Activated T-cell treated with anti-CD3 and anti-CD28 coated beads, Interleukin-2, amount 50 U/mL, for 48 hours (primary cell): ENCODE measurements at places on chromosomes 2 and 18.

DNA sequence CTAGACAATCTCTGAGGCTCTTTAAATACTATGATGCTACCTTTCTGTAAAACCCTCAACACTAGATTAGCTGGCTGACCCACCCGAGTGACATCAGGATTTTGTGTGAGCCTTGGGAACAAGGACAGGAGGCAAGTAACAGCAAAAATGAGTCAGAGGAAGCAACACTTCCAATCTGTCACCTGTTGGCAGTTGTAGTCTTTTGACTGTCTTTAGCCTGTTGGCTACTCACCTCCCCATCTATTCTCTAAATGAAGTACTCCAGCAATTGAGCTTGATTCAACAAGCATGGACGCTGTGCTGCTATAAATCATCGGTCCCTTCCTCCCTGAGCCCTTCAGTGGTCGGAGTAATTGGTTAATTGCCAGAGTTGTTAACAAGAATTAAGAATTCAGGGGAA lies 898.7 kb downstream of the BCL11A start:
- DNase-seq = no peak

DNA sequence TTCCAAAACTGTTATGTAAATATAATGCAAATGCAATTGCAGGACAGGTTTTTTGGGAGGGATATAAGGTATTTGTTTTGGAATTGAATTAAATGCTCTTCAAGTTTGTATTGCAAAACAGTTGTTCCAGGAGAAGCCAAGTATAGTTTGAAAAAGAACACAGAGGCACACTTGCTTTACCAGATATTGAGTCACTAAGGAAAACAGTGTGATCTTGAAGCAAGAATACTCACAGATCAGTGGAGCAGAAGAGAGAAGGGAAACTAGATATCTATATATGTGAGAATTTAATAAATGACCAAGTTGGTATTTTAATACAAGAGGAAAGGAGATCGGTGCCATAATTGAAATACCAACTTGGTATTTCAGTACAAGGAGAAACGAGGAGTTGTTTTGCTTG lies 178.9 kb downstream of the CAPN13 start:
- no peak for DNase-seq

- DNase-seq = no peak
These were observed 258.5 kb downstream of the PTGR3 start for GRCh38 chr18:74950479-74950878.

- DNase-seq = no peak
These were observed 847.6 kb upstream of the CELF4 start for GRCh38 chr18:38413193-38413592.

- no peak for DNase-seq
These were observed 16.9 kb downstream of the NT5DC4 start for GRCh38 chr2:112737542-112738232.

DNA sequence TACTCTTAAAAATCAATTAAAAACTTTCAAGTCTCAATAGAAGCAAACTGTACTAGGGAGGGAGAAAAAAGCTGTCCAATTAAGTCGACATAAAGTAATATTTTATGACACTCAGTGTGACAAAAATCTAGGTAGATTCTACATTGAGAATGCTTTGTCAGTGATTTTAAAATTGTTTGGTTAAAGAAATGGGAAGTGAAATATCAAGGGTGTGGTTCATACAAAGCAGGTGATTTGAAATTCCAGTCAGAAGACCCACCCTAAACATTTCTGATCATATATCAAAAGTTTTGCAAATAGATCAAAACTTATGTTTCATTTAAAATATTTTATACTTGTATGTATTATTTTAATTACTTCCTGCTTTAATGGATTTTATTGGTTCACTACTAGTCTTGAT lies 338.9 kb upstream of the DCC start:
- DNase-seq = no peak

DNA sequence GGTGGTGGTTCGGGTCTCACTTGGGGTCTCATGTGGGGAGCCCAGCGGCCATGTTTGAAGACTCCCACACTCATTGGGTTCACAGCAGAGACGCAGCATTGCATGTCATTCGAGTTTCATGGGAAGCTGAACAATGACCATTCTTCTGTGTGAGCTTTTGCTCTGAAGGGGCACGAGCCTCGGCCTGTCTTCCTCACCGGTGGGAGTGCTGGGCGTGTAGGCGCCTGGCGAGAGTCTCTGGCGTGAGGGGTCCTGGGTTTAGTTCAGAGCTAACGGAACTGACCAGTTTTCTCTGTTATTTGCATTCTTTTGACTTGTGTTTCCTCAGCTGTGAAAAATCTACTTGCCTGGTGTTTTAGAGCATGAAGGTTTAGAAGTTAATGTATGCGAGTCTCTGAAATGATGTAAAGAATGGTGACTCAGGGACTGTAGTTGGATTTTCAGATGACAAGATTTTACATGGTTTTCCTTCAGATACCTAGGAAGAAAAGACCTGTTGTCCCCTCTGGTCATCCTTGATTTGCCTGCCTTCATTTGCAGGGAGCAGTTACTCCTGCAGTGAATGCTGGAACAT lies 98.1 kb downstream of the ARMC9 start:
- DNase-seq = no peak
